ENCODE measurements at places on chromosomes 5 and 9. TPM values are rescaled to one million over a fixed set of nuclear protein-coding genes. Genes with fewer than 3 reads are reported as not detected.

DNA sequence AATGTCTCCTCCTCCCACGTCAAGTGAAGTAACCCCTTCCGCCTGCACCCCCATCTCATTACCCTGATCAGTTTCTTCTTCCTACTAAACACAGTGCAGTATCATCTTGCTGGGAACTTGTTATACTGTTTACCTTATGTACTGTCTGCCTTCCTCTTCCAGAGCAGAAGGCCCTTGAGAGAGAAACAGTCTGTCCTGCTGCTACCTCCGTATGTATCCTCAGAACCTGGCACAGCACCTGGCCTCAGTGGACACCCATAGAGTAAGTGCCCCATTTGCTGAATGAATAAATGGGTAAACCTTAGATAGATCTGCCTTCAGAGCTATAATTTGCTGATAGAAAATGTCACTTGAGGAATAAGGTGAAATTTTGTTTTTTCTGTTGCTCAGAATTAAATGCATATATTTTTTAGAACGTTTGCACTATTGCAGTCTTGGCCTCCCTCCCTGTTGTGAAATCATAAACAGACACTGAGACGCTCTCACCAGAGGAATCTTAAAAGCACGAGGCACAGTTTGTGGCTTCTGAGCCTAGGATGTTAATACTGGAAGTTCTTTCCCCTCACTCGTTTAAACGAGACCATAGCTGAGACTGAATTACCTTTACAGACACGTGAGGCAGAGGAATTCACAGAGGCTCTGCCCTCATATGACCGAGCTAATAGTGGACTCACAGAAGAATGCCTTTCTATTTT lies 223.1 kb upstream of the DAP start:
- no peak for DNase-seq

- peak; percentile 78 for DNase-seq
Measured at GRCh38 chr9:135905380-135906258, 1.7 kb downstream of the CAMSAP1 start.

Gene ZNF658
- 3.1 TPM for total RNA-seq

Gene PCDHB3
- 0.58 TPM for total RNA-seq

GRCh38 chr9:93258818-93259489 lies 75.0 kb downstream of the WNK2 start:
- no peak for DNase-seq

DNA sequence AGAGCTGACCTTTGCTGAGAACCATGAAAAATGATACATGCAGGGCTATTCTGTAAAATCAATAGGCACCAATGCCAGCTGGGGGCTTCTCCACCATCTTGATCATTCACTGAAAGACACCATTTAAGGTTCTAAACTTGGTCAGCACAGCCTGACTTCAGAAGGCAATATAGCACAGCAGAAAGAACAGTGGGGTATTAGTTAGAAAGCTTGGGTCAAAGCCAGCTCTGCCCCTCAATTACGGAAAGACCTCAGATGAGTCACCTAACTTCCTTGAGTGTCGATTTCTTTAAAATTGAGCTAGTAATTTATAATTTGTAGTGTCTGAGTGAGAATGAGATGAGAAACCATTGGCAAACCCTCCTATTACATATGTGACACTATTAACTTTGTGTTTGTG lies 3.4 kb downstream of the TNC start:
- no peak for DNase-seq

Gene PCDHA1
- total RNA-seq, result not detected
